ENCODE measurements at places on chromosomes 5 and 9. TPM values are rescaled to one million over a fixed set of nuclear protein-coding genes. Genes with fewer than 3 reads are reported as not detected.

- H3K27ac ChIP-seq: no peak overlapping the region
- peaks cover 17% of the 10 kb centered on the region for H3K4me1 ChIP-seq
- H3K36me3 ChIP-seq: no peaks in the 10 kb centered on the region
- H3K4me3 ChIP-seq: peak overlapping the region; percentile 59
These were observed 30.7 kb upstream of the PSD2 start for GRCh38 chr5:139764886-139765408.

The GOLM1 gene
- 106 TPM for total RNA-seq

The IL13 gene
- 0.50 TPM for total RNA-seq

DNA sequence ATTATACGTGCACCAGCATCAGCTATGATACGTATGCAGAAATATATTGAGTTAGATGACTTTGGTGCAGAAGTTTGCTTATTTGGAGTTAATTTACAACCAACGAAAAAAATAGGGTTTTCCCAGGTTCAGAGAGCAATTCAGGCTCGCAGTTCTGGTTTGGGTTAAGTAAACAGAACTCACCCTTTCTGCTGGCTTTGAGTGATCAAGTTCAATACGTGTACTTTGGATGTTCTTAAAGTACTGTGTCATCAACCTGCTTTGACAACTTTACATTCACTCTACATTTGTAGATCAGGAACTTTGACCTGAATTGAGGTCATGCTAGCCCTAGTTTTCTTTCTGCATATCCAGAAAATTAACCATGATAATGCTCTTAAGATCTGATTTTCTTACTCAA, 40.7 kb downstream of the ACOT12 start:
- H3K4me3 ChIP-seq: no peak overlapping the region
- H3K4me1 ChIP-seq: no peaks in the 10 kb centered on the region
- no peak for DNase-seq
- H3K27me3 ChIP-seq: no peaks in the 10 kb centered on the region
- no peak overlapping the region for H3K27ac ChIP-seq

The CCNO gene
- total RNA-seq: 0.20 TPM

DNA sequence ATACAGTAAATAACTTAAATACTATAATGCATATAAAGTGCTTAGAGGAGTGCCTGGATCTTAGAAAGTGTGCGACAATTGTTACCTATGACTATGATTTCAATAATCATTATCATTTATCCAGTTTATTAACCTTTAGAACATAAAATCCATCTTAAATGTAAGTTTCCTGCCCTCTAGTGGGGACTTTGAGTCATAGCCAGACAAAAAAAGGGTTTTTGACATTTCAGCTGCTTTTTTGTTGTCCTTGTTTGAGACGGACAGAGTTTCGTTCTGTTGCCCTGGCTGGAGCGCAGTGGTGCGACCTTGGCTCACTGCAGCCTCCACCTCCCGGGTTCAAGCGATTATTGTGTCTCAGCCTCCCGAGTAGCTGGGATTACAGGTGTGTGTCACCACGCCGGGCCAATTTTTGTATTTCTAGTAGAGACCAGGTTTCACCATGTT, 9.7 kb upstream of the C9orf152 start:
- peaks cover 5% of the 10 kb centered on the region for H3K4me1 ChIP-seq
- DNase-seq: no peak
- no peak overlapping the region for H3K27ac ChIP-seq
- H3K36me3 ChIP-seq: no peaks in the 10 kb centered on the region
- peaks cover 2% of the 10 kb centered on the region for H3K27me3 ChIP-seq
- H3K4me3 ChIP-seq: peak overlapping the region; percentile 8

- H3K4me3 ChIP-seq: no peak overlapping the region
- no peak for DNase-seq
- no peaks in the 10 kb centered on the region for H3K4me1 ChIP-seq
These were observed 367.5 kb upstream of the BRINP1 start for GRCh38 chr9:119736491-119737454.

The PCDHGA7 gene
- 0.38 TPM for total RNA-seq

The SMC2 gene
- total RNA-seq: 20.1 TPM
